ENCODE measurements at places on chromosomes 6 and 20.

DNA sequence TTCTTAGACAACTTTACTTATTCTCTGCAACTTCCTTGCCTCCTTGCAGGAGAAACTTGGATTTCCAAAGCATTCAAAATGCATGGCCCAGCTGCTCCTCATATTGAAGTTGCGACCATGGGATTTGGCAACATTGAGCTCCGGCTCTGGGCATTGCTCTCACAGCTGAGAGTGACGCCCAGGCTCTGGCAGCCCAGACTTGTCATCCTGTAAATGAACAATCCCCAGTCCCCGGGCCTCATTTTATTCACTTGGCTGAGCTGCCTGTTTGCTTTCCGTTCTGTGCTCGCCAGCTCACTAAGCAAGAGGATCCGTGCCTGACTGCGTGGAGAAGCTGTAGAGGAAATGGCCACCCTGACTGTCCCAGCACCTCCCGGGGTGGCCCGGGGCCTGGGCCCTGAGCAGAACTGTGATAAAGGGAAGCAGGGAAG is 119.5 kb upstream of the CD93 start:
- no peak for DNase-seq

GRCh38 chr20:58573257-58573656 is 58.1 kb upstream of the APCDD1L start:
- DNase-seq = no peak

DNA sequence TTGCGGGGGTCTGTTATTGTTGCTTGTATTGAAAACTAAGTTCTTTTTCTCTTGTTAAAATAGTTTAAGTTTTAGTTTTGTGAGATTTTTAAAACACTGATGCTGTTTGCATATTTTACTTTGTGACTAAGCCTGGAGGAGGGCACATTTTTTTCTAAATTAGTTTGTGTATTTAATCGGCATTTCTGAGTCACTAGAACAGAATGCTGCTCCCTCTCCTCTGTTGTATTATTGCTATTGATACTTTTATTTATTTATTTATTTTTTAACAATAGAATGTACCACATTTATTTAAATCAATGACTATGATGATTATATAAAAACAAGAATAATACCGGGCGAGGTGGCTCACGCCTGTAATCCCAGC is 5.1 kb upstream of the FAM50B start:
- DNase-seq = no peak

GRCh38 chr20:35823937-35824336 is 52.1 kb downstream of the PHF20 start:
- no peak for DNase-seq

- DNase-seq = no peak
Observed at GRCh38 chr20:50040432-50041245, 57.9 kb downstream of the SNAI1 start.

DNA sequence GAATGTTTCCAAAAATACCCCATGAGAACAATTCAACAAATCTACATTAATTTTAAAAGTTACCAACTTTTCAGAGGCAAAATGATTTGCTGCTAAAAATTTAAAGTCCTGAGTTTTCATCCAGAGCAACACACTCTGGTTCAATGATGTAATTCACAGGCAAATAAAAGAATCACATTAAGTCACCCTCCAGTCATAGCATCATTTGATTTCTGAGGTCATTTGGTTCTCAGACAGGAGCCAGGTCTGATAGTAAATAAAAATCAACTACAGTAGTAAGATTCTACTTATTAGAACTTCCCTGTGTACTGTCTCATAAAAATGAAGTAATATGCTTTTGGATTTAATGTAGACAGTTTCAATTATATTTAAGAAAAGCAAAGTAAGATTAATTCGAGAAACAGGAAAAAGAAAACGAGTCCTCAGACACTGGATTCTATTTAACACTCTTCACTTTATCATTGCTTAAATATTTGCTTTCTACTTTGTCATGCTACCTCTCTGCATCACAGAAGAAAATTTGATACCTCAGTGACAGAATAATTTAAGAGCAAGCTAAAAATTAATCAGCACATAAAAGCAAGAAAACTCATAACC is 25.8 kb downstream of the MAP7 start:
- no peak for DNase-seq

- DNase-seq = no peak
Observed at GRCh38 chr6:157453131-157453530, 72.1 kb downstream of the ZDHHC14 start.

- DNase-seq = no peak
Observed at GRCh38 chr20:54237116-54237943, 29.4 kb downstream of the PFDN4 start.

DNA sequence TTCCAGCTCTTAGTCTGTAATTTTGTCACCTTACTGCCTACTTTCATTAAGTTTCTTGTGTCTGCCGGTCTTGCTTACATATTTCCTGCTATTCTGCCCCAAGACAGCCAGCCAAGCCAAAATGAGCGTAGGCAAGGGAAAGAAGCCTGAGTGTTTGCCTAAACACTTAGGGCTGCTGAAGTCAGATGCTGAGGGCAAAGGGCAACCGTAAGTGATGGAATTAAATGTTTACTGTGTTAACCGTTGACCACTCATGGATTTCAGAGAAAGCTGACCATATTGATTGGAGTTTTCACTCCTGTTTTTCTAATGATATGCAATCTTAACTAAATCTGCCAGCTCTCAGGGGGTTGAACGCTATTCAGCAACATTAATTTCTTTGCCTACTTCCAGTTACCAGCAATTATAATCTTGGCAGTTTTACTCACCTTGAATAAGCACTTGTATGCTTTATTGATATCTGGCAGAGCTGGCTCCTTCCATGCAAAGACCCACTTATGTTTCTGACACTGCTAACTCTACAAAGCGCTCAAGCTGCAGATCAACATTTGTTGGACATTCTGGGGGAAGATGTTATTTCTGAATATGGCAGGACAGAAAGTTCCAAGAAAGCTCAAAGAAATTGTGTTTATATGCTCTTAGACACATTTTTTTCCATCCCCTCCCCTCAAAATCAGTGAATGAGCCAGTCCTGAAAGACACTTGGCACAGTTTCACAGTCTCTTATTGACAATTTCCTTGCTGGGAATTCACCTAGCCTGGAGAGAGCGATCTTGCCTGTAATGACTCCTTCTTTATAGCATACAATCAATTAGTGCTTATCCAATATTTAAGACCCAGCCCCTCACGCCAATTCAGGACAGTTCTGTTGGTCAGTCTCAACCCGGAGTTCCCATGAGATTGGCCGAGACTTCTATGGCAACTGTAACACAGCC is 183.8 kb downstream of the PLCB1 start:
- DNase-seq = no peak

DNA sequence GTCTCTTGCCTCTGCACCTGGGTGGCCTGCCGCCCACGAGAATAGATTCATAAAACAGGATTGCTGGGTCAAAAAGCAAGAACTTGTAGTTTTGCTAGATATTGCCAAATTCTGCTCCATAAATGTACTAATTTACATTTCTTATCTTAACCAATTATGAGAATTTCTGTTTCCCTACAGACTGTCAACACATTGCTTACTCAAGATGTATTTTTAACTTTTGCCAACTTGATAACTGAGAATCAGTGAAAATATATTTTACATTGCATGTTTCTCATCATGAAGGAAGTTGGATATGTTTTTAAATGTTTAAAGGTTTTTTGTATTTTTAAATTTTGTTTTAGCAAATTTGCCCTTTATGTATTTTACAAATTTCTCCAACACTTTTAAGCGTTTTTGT is 664.8 kb downstream of the MMUT start:
- DNase-seq = no peak

DNA sequence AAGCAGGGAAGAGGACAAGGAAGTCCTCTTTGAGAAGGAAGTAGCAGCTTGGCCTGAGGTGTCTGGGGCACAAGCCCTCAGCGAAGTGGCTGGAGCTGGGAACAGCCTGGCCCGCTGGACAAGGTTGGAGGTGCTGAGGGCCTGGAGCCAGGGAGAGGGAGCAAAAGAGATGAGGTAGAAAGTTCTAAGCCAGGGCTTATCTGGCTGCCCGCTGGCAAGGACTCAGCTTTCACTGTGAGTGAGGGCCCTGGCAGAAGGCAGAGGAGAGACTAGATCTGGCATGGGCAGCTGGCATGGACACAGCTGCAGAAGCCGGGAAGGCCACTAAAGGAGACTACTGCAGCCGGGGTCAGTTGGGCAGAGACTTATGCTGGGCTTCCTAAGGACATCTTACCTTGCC is 21.8 kb upstream of the PCMTD2 start:
- DNase-seq = no peak

- no peak for DNase-seq
Observed at GRCh38 chr20:48456366-48457192, 371.2 kb downstream of the PREX1 start.

DNA sequence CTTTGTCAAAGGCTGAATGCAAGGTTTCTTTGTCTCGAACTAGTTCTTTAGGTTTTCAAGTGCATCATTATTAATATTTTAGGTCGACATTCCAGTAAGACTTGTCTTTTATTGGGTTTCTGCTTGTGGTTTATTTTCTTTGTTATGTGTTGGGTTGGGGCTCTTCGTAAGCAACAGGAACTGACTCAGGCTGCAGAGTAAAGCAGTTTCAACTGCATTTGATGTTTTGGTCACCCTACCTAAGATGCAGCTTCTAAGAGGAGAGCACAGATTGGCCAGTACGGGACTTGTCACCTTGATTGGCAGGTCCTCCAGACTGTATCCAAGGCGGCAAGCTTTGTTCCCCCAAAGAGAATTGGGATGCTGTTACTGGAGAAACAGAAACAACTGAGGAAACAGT is 149.5 kb upstream of the SULF2 start:
- no peak for DNase-seq

GRCh38 chr6:80133020-80133419 is 26.5 kb downstream of the BCKDHB start:
- DNase-seq = no peak

DNA sequence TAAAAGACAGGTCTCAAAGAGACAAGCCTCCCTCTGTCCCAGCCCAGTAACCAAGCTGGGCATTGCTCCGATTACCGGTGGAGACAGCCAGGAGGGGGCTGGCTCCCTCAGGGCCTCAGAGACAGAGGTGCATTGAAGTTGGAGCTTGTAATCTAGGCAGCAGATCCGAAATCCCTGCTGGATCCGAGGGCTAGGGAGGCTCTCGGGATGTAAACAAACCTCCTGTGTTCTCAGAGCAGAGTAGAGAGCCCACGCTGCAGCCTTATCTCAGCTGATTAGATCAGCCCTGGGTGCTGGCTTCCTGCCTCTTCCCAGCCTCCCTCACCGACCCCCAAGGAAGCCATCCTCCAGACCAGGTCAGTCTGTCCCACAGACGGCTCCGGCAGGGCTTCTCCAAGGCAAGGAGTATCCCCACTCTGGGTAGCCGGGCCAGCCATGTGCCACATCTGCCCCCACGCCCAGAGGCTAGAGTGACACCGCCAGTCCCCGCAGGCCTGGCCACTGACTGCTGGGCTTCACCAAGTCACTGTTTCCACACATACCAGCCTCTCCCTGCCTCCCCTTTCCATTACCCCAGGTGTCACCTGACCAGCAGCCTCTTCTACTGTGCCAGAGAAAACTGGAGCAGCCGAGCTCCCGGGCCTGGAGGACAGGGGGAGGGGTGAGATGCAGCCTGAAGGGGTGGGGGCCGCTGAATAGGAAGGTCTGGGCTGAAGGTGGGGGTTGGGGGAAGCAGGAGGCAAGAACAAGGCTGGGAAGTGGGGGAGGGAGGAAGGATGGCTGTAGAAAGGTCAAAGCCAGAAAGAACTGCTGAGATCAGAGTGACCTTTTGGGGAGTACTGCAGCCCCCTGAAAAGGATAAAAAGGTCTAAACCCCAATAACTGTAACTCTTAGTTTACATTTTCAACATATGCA is 6.0 kb downstream of the SDC4 start:
- no peak for DNase-seq

GRCh38 chr20:35828434-35828833 is 56.6 kb downstream of the PHF20 start:
- no peak for DNase-seq

GRCh38 chr6:170404036-170404435 is 97.5 kb downstream of the FAM120B start:
- no peak for DNase-seq

DNA sequence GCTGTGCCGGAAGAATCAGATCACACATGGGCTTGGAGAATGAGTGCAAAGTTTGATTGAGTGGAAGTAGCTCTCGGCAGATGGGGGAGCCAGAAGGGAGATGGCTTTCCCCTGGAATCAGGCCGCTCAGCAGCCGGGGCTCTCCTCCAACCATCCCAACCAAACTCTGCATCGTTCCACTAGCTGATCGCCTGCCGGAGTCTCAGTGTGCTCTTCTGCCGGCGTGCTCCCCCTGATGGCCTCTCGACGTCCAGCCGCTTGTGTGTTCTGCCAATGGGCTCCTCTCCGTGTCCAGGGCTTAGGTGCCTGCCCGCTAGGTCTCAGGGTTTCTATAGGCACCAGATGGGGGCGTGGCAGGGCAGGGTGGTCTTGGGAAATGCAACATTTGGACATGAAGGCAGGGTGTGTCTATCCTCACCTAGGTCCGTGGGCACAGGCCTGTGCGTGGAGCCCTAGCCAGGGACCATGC is 4.9 kb upstream of the BIRC7 start:
- DNase-seq = no peak

GRCh38 chr6:118307581-118307980 is 240.5 kb upstream of the PLN start:
- no peak for DNase-seq

DNA sequence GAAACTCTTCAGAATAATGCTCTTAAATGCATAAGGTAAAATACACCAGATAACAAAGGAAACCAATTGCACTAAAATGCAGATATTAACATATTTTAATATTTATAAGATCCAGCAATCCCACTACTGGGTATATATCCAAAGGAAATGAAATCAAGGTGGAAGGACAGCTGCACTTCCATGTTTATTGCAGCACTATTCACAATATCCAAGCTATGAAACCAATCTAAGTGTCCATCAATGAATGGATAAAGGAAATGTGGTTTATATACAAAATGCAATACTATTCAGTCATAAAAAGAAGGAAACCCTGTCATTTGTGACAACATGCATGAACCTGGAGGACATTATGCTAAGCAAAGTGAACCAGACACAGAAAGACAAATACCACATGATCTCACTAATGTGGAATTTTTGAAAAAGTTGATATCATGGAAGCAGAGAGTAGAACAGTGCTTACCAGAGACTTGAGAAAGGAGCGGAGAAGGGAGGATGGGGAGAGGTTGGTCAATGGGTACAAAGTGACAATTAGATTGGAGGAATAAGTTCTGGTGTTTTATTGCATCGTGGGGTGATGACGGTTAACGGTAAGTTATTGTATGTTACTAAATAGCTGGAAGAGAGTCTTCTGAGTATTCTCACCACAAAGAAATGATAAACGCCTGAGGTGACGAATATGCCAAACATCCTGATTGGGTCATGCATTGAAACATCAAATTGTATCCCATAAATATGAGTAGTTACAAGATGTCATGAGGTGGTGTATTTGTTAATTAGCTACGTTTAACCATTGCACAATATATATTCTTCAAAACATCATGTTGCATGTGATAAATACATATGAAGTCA is 37.9 kb upstream of the RNF24 start:
- no peak for DNase-seq

GRCh38 chr6:14542670-14543366 is 425.2 kb downstream of the CD83 start:
- peak; percentile 31 for DNase-seq

- DNase-seq = no peak
Observed at GRCh38 chr6:17583811-17584210, 16.3 kb upstream of the FAM8A1 start.

- DNase-seq = no peak
Observed at GRCh38 chr6:24632573-24632972, 13.4 kb downstream of the KIAA0319 start.

GRCh38 chr6:85569323-85569722 is 24.3 kb downstream of the SNX14 start:
- DNase-seq = no peak

GRCh38 chr6:28303570-28303969 is 22.2 kb downstream of the PGBD1 start:
- no peak for DNase-seq

All from activated CD8-positive, alpha-beta memory T cell treated with anti-CD3 and anti-CD28 coated beads for 4 hours (primary cell).